ENCODE measurements at places on chromosomes 11 and 22.

GRCh38 chr11:85531191-85531897, 95.8 kb downstream of the DLG2 start:
- DNase-seq: no peak

DNA sequence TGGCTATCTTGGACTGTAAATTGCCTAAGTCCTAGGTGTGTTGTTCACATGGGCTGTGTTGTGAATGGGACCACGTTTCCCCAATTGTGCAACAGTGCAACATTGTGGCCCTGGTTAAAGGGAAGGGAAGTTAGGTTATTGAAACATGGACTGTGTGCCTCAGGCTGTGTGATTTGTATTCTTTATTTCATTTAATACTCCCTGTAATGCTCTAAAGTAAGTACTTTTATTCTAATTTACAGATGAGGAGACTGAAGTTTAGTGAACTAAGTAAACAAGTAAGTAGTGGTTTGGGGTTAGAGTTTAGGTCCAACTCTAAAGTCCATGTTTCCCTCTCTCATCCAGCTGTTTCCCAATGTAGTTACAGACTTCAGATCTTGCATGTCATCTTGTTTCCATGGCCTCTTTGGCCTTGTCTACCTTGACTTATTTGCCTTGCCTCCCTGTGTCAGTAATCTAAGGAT, 77.7 kb downstream of the STIM1 start:
- DNase-seq: no peak

DNA sequence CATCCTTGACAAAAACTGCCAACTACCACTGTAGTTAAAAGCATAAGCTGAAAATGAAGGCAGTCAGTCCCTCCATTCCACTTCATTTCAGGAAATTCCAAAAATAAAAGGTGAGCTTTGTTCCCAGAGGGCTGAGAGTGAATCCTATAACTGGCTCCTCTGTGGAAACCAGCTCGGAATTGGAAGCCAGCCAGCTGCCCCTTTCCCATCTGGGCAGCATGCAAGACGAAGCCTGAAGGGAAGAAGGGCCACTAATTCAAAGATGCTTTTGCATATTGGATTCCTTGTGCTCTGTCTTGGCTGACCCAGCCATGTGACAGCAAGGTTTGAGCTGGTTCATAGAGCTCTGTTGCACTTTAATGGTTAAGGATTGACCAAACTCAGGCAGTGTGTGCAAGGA, 83.4 kb downstream of the ALX4 start:
- peak; percentile 2 for DNase-seq

DNA sequence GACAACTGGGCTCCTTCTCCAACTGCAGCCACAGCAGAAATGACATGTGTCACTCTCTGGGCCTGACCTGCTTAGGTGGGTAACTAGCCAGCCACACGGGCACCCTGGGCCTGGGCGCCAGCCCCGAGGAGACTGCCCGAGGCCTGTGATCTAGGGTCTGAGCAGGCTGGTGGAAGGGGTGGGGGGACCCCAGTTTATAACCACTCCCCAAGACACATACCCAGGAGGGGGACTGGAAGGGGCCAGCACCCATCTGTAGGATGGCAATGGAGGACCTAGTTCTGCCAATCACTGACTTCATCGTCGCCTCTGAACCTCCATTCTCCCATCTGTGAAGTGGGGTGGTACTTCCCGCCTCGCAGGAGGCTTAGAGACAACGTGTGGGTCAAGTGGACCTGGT, 16.1 kb downstream of the CD5 start:
- DNase-seq: no peak

GRCh38 chr11:34263441-34264091, 94.2 kb downstream of the ABTB2 start:
- DNase-seq: no peak

DNA sequence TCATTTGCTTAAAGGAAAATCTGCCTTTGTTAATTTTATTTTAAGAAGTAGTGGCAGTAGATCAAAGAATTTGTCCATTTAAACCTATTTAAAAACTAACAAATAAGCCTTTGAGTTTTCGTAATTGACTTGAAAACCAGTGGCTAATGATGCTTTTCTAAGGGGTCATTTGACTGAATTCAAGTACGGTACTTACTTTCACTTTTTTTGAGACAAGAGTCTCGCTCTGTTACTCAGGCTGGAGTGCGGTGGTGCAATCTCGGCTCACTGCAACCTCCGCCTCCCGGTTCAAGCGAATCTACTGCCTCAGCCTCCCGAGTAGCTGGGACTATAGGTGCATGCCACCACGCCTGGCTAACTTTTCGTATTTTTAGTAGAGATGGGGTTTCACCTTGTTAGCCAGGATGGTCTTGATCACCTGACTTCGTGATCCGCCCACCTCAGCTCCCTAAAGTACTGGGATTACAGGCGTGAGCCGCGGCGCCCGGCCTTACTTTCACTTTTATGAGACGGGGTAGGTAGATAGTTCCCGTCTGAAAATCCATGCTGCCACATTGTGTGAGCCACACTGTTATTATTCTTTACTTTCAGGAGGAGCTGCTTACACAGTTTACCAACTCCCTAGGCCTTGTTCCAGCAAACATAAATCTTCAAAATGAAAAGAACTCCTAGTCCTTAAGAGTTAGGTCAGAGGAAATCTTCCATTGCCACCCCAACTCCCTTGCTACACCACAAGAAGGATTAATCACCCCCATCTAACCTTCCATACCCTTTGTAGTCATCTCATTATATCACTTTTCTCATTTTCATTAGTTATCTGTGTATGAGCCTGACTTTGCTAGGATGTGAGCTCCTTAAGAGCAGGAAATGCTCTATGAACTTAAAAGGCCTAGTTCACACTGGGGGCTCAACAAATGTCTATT, 926.6 kb upstream of the CCDC90B start:
- DNase-seq: no peak

DNA sequence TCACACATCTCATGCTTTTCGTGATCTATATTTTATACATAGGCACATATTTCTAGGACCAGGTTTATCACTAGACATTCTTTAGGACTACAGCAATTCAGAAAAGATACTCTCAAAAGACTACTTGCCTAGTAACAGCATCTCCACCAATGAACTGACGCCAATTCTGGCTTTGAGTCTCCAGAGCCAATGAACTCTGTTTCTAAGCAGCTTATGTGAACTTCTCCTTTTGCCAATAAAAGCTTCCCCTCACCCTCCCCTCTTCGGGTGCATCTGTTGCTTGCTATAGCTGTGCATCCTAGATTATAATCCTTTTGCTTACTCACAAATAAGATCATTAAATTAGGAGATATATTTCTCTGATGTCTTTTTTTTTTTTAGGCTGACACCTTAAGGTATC, 11.4 kb upstream of the ANKK1 start:
- DNase-seq: peak; percentile 35

DNA sequence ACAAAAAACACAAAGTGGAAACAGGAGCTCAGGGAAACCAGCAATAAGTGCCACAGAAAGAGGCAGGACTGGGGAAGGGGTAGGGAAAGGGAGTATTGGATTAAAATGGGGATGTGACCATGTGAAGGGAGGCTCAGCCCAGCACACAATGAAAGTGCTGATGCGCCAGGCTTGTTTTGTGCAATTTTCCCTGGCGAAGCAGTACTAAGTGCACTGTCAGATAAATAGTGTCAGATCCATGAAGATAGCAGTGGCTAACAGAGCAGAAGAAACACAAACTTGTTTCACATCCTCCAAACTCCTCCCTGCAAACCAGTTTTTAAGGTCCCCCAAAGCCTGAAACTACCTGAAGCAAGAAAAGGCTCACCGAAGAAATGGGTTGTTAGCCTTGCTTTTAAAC, 50.7 kb upstream of the RAPSN start:
- no peak for DNase-seq

DNA sequence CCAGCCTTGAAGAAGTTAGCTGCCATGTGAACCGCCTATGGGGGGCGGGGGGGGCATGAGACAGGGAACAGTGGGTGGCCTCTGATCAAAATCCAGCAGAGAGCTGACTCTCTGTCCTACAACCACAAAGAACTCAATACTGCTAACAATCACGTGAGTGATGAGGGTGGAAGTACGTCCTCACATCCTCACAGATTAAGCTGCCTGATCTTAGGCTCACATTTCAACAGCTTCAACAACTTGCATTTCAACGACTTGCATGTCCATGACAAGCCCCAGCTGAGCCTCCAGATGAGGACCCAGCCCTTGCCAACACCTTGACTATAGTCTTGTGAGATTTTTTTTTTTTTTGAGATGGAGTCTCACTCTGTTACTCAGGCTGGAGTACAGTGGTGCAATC, 51.6 kb downstream of the CLMP start:
- DNase-seq: no peak

DNA sequence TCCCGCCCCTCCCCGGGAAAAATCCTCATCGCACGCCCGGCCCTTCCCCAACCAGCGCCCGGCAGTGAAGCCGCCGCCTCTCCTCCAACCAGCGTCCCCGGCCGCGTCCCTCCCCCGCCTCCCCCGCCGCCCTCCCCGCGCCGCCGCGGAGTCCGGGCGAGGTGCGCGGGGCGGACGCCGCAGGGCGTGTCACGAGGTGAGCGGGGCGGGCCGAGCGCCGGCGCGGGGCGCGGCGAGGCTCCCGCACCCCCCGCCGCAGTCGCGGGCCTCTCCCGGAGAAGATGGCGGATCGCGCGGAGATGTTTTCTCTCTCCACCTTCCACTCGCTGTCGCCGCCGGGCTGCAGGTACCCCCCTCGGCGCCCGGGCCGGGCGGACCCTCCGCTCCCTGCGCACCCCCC, at the start of gene MAPK8IP2:
TSS of gene MAPK8IP2 (plus strand) at position 256 of the 400 bp plus-strand sequence. CDS start at position 282, 26 bp downstream.
- DNase-seq: peak; percentile 58

GRCh38 chr11:64843686-64844329, 645 bp downstream of the CDC42BPG start:
- DNase-seq: no peak

- DNase-seq: peak; percentile 40
Observed at GRCh38 chr11:74255741-74256375, 55.6 kb downstream of the P4HA3 start.

DNA sequence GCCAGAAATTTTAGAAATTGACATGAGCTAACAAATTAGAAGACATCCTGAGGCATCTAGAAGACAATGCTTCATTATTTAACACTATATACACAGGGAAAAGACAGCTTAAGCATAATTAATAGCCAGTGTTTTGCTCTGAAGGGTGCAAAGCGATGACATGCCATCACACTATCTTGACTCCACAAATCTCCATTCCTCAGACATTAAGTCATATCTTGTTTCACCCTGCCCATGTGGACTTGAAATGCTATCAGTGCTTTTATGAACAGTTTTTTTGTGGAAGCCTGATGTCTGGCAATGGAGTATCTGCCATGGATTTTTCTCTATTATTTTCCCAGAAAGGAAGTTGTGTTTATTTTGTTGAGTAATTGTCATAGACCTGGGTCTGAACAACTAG, 2.3 kb downstream of the CARD18 start:
- no peak for DNase-seq

DNA sequence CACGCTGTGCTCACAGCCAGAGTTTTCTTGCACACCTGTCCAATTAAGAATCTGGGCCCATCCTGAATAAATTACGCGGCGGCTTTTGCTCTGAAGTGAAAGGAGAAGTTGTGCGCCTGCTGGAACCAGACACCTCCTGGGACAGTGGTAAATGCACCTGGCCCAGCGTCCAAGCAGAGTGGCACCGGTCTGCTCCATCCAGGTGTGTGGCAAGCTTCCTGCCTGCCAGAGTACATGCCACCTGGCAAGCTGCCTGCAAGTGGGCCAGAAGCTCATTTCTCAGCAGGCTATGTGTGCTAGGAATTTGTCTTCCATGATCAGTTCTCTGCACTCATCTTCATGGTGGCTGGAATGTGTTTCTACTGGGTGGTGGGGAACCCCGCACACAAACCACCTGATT, 660.6 kb downstream of the ETS1 start:
- no peak for DNase-seq

DNA sequence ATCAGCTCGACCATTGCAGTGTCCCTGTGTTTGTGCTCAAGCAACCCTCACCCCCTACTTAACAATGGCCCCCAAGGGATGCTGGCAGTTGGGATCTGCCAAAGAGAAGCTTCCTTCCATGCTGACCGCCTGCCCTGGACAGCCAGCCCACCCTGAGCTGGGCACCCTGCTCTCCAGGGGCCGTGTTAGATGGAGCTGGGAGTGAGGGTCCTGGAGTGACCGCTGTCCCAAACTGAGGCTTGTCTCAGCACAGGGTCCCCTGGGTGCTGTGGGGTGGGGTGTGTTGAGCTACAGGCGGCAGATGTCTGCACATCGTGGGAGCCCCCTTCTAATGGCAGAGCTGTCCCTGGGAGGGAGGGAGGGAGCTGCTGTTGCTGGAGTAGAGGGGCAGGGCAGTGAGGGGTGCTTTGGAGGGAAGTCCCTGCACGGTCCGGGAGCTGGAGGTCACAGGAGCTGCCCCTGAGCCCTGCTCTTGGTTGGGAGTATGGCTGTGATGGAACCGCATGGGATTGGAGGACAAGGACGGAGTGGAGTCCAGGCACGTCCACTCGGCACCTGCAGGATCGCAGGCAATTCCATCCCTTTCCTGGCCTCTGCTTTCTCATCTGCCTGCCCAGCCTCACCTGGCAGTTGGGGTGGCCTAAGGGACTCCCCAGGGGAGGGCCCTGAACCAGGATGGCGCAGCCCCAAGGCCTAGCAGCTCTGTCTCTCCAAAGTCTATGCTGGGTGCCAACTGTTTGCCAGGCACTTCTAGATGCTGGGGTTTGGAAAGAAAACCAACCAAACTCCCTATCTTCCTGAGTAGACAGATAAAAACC, 126.3 kb downstream of the ARHGAP8 start:
- no peak for DNase-seq

DNA sequence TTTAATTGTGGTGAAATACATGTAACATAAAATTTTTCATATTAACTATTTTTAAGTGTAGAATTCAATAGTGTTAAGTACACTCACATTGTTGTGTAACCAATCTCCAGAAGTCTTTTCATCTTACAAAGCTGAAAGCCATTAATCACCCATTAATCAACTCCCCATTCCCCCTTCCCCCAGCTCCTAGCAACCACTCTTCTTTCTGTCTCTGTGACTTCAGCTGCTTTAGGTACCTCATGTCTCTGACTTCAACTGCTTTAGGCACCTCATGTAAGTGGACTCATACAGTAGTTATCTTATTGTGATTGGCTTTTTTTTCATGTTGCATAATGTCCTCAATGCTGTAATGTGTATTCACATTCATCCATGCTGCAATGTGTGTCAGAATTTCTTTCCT, 150.8 kb upstream of the NTM start:
- no peak for DNase-seq

DNA sequence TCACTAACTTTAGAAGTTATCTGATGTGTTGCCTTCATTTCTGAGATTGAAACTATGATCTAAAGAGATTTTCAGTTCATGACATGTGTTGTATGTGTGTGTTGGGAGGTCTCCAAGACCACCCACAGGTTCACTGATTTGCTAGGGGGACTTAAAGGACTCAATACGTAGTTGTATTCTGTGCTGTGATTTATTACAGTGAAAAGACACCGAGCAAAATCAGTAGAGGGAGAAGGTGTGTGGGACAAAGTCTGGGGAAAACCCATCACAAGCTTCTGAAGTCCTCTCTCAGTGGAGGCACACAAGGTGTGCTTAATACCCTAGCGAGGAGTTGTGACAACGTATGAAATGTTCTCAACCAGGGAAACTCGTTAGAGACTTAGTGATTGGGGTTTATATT, 35.6 kb downstream of the RNF169 start:
- no peak for DNase-seq

GRCh38 chr11:12156301-12157140, 46.1 kb downstream of the MICAL2 start:
- DNase-seq: no peak

GRCh38 chr11:128238521-128239265, 348.7 kb downstream of the ETS1 start:
- no peak for DNase-seq

Measured in NCI-H446 (cell line).